Uterus (tissue), 4 donors: ENCODE measurements at places on chromosomes 2 and 18.

DNA sequence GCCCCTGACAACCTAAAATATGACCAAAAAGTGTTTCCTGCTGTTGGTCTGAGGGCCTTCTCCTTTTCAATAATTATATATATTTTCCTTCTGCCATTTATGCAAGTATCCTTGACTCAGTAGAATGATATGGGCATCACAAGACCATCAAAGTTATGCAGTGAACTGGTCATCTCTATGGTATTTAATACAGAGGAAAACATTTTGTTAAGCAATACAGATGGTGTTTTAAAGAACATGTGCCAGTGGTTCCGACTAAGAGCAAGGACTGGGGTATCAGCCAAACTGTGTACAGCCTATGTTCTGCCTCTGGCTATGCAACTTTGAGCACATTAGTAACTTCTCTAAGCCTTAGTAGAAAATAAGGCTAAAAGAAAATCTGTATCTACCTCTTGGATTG is 179.0 kb downstream of the TRABD2A start:
- DNase-seq = no peak

GRCh38 chr2:219228041-219228910 is 1.2 kb downstream of the ATG9A start:
- no peak for DNase-seq

- DNase-seq = no peak
Observed at GRCh38 chr2:230592775-230593174, 119.9 kb upstream of the CAB39 start.

DNA sequence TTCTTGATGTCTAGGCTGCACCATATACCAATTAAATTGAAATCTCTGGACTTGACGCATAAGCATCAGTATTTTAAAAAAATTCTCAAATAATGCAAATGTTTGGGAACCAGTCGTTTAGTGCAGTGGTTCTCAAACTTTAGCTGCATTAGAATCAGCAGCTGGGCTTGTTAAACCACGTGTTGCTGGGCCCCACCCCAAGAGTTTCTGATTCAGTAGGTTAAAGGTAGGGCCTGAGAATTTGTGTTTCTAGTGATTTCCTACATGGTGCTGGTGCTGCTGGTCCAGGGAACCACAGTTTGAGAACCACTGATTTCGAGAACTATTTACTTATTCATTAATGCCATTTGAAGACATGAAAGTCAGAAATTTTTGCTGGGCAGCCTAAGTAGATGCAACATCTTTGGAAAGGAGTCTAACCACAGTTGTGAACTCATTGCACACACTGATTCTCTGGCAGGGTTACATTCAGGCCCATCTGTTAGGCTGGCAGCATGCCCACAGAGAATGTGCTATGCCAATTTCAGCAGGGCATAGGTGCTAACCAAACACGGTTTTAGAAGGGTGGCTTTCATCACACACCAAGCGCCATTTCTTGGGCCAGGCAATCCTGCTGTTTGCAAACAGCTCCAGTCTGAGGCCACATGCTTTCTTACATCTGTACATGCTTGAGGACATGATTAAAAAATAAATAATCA is 26.4 kb upstream of the ATP5MC3 start:
- no peak for DNase-seq

GRCh38 chr2:36197181-36197971 is 158.2 kb upstream of the CRIM1 start:
- DNase-seq = no peak
